ENCODE measurements at places on chromosomes 12 and 14. TPM values are rescaled to one million over a fixed set of nuclear protein-coding genes. Genes with fewer than 3 reads are reported as not detected.

KLRK1 gene
- not detected for polyA plus RNA-seq

- no peak for DNase-seq
Measured at GRCh38 chr12:14840616-14841015, 2.7 kb downstream of the ART4 start.

GRCh38 chr12:14770496-14771461 is 32.5 kb downstream of the WBP11 start:
- DNase-seq: peak; percentile 82

- DNase-seq: no peak
Measured at GRCh38 chr14:99195602-99196309, 76.2 kb downstream of the BCL11B start.

TEX52 gene
- not detected for polyA plus RNA-seq

GRCh38 chr14:55449116-55449515 is 8.7 kb upstream of the TBPL2 start:
- no peak for DNase-seq

CLEC14A gene
- not detected for polyA plus RNA-seq

DNA sequence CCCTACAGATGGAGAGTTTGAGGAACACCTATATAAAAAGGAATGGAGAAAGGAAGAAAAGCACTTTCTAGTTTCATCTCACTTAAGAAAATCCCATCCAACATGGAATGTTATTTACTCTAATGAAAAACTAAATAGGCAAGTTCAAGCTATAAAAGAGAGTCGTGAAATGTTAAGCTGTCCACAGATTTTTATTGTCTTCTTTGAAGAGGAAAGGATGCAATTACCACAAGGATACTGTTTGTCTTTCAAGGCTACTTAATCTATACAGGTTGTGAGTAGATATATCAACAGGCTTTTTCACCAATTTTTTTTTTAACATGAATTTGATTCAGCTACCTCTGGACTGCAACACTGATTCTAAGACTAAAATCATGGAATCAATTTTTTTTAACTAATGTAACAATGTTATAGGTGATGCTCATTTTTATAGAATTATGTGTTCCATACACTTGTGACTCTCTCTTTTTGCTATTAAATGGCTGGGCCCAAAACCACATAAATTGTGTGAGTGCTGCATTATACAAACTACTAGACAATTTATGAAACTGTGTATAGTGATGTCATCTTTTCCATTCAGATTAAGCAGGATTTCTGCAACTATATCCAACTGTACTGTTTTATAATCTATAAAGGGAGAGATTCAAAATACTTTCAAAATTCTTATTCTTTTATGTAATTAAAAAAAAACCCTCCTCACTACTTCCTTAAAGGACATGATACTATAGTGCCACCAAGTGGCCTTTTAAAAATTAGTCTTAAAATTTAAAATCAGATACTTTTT is 26.8 kb upstream of the BMAL2 start:
- DNase-seq: peak; percentile 24

RILPL1 gene
- polyA plus RNA-seq: 32.6 TPM

DNA sequence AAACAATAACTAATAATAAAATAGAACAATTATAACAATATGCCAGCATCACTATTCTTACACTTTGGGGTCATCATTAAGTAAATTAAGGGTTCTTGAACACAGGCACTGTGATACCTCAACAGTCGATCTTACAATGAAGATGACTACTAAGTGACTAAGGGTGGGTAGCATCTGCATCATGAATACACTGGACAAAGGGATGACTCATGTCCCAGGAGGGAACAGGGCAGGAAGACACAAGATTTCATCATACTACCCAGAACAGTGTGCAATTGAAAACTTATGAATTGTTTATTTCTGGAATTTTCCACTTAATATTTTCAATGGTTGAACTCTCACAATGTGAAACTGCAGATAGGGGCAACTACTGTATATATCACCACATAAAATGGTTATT is 19.7 kb downstream of the TSPAN19 start:
- DNase-seq: no peak

DNA sequence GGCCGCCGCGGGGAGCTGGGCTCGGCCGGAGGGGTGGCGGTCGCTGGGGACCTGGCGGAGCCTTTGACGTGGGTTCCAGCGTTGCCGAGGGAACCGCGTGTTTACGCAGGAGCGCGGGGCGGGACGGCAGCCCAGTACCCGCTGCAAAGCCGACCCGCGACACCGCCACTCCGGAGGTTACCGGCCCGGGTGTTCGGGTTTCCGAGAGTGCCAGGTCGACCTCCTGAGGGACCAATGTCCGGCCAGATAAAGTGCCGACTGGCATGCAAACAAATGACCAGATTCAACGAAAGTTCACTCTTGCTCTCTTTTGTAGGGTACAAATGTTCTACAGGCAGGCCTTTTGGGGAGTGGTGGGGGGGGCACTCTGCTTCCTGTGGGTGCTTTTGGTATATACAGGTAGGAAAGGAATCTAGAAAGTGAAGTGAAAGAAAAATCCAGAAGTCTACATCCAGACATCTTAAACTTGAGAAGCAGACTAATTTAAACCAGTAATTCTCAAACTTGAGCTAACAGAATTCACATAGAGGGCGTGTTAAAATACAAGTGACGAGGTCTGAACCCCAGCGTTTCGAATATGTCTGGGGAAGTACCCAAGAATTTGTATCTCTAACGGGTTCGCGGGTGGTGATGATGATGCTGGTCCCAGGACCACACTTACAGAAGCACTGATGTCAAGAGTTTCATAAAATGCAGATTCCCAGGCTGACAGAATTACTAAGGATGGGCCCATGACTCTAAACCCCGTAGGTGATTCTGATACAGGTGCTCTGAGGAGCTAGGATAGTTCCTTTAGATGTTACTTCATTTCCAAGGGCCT is at the start of gene GPR135:
Gene GPR135, minus strand, starts transcription at position 65 of the 820 bp plus-strand sequence. CDS start 154 bp downstream, outside the sequence.
- no peak for DNase-seq

DNA sequence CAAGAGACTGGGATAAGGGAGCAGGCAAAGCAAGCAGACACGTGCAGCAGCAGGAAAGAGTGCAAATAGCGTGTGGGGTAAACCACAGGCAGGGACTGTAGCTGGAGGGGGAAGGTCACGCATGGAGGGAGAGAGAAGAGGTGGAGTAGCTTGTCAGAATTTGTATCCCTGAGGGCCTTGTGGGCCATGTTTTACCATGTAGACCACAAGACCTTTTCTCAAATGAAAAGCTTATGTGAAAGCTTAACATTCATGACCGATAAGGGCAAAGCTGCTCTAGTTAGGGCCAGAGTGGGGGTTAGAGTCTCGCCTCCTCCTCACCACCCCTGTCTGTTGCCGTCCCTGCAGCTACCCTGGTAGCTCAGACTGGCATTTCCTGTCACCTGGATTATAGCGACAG is 152.9 kb upstream of the E2F7 start:
- DNase-seq: no peak
